WTC11 (cell line): ENCODE measurements at places on chromosomes 3 and 15.

DNA sequence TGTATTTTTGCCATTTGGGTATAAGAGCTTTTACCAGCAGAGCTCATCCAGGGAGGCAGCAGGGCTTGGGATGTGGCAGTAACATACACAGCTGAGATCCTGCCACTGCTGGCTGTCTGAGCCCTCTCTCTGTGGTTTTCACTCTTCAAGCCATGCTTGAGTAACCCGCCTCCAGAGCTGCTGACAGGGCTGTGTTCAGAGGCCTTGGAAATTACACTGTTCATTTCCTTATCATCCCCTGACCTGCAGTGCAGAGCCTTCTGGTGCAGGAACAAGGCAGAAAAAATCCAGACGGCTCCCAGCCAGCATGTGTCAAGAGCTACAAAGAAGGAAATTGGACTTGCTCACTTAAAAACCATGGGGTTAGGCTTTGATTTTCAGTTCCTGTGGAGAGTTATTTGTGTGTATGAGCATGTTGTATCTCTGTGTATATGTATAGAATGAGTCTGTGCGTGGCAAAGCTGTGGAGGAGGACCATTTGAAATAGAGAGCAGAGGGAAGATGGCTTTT, 47.0 kb downstream of the ZNF609 start:
- no peak for DNase-seq

- no peak for DNase-seq
Measured at GRCh38 chr3:33918126-33918756, 119.8 kb downstream of the PDCD6IP start.

DNA sequence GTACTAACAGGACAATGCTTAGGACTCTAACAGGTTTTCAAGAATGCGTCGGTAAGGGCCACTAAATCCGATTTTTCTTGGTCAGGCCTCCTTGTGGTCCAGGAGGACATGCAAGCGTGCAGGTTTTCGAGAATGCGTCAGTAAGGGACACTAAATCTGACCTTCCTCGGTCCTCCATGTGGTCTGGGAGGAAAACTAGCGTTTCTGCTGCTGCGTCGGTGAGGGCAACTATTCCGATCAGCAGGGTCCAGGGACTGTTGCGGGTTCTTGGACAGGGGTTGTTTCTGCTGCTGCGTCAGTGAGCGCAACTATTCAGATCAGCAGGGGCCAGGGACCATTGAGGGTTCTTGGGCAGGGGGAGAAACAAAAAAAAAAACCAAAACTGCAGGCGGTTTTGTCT, 7.8 kb upstream of the UBP1 start:
- DNase-seq = peak; percentile 14

DNA sequence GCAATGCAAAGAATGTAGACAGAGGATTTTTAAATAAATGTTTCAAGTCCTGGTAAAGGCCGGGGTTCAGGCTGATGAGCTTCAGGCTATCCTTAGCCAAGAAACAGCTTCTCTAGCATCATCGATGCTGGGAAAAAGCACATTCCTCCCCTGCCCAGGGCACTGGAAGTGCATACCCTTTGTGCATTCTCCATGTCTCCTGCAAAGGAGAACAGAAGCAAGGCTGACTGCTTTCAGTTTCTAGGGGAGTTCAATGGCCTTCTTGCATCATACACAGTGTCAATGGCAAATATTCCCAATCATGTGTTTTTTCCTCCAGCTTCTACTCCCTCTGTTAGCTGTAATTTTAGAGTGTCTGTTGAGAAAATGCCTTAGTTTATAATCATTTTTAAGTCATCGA, 59.9 kb downstream of the GPR176 start:
- DNase-seq = no peak

DNA sequence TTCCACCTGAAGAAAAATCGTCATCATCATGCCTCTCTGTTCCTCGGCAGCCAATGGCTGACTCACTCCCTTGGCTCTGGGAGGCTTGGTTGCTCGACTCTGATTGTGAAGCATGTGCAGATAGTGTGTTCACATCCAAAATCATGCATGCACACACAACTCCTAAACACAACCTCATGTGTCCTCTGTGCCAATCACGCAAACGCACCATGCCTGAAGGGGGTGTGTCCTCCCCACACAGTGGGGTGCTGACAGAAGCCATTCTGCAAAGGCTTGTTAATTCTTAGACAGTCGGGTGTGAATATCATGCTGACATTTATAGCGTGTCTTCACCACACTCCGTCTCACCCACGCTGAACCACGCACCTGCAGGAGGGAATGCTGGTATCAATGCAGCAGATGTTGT, 11.4 kb upstream of the CCDC174 start:
- no peak for DNase-seq
